ENCODE measurements at places on chromosomes 1 and 21. TPM values are rescaled to one million over a fixed set of nuclear protein-coding genes. Genes with fewer than 3 reads are reported as not detected.

Gene CNR2
- total RNA-seq, result not detected

Gene LCE1F
- total RNA-seq, result not detected

Gene NBPF4
- total RNA-seq, result 0.12 TPM

Gene NOS1AP
- total RNA-seq, result 0.39 TPM

Gene ASH1L
- total RNA-seq, result 8.9 TPM

Gene SESN2
- total RNA-seq, result 7.5 TPM

Gene MRPS15
- 80.9 TPM for total RNA-seq

Gene RHBDL2
- total RNA-seq, result 2.3 TPM

Gene OR2T33
- not detected for total RNA-seq

Gene RAB7B
- total RNA-seq, result 1.2 TPM

Gene SLFNL1
- not detected for total RNA-seq

Gene LAX1
- total RNA-seq, result not detected

Gene HPDL
- 3.0 TPM for total RNA-seq

Gene TMEM59
- 110 TPM for total RNA-seq

Gene ANKRD65
- not detected for total RNA-seq

Gene ASCL5
- 0.27 TPM for total RNA-seq

Gene RNU1-2
- not detected for total RNA-seq

Gene PLA2G2D
- total RNA-seq, result not detected

Gene MCOLN2
- 1.7 TPM for total RNA-seq

Gene KRTAP21-2
- total RNA-seq, result not detected

Gene CORT
- total RNA-seq, result not detected

Gene PRRX1
- total RNA-seq, result not detected

Gene DIRAS3
- 0.98 TPM for total RNA-seq

Gene FRRS1
- 2.2 TPM for total RNA-seq

Gene INSRR
- not detected for total RNA-seq

Gene ZBED6
- 4.9 TPM for total RNA-seq

Gene OR2G6
- not detected for total RNA-seq

Gene FBXO42
- 8.0 TPM for total RNA-seq

Gene ENAH
- 95.3 TPM for total RNA-seq

Gene NBPF20
- 3.5 TPM for total RNA-seq

Gene FCRL2
- total RNA-seq, result not detected

Gene TMEM82
- total RNA-seq, result not detected

Gene COA6
- 78.3 TPM for total RNA-seq

Gene FCRL4
- total RNA-seq, result not detected

Gene MTARC1
- 8.2 TPM for total RNA-seq

Gene FMO1
- total RNA-seq, result not detected

Gene LAD1
- total RNA-seq, result 1.1 TPM

Gene HMGCS2
- total RNA-seq, result not detected

Gene GPR61
- total RNA-seq, result not detected

Gene CERS2
- 248 TPM for total RNA-seq

Gene TRIM67
- total RNA-seq, result 0.12 TPM

Gene ERG
- total RNA-seq, result not detected

Gene TNFSF4
- total RNA-seq, result 0.05 TPM

Gene CD5L
- not detected for total RNA-seq

Gene TFF3
- not detected for total RNA-seq

Gene FMOD
- total RNA-seq, result 0.21 TPM

Gene ADGRB2
- total RNA-seq, result 5.9 TPM

Gene CADM3
- total RNA-seq, result 0.09 TPM

Gene LEPR
- total RNA-seq, result 1.9 TPM

Gene ANXA9
- 1.2 TPM for total RNA-seq

Gene DYNLT5
- not detected for total RNA-seq

Gene GJA9
- total RNA-seq, result not detected

Gene PIGR
- total RNA-seq, result not detected

Gene CASQ2
- total RNA-seq, result not detected

Gene EPHA8
- total RNA-seq, result not detected

Gene PTPN22
- total RNA-seq, result not detected

Gene TMIGD3
- not detected for total RNA-seq

Gene MYOG
- total RNA-seq, result not detected

All from A549 treated with ZK216348 at 1 μM for 4 hours (cell line).